ENCODE measurements at places on chromosomes 12 and 14.

GRCh38 chr12:56189918-56190694 is 823 bp upstream of the SMARCC2 start:
- peak; percentile 75 for DNase-seq

GRCh38 chr14:43896044-43896443 is 611.0 kb downstream of the FSCB start:
- DNase-seq = no peak

DNA sequence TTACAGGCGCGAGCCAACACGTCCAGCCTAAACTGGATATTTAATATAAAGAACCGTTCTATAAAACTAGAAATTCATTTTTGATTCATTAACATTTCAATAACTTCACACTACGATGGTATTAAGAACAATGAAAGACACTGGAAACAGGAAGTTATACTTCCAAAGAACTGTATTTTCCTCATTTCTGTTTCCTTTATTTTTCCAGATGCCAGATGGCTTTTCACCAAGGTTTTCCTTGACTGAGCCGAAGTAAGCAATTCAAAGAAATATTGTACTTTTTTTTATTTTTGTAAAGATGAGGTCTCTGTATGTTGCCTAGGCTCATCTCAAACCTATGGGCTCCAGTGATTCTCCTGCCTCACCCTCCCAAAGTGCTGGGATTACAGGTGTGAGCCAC is 28.2 kb downstream of the EEA1 start:
- no peak for DNase-seq

DNA sequence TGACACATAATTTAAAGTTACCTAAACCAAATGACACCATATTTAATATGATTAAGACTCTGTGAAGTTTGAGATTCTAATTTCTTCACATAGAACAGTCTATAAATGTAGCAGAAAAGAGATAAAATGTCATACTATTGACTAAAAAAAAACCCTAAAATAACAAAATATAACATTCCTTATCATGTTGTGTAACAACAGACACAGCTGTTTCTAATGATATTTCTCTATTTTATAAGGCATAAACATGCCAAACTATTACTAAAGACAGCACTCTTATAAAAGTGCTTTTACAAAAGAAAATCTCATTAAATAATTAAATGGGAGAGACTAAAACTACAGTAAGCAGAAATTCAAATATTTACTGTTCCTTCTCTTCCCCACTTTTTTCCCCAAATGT is 49.4 kb downstream of the NOVA1 start:
- DNase-seq = no peak

DNA sequence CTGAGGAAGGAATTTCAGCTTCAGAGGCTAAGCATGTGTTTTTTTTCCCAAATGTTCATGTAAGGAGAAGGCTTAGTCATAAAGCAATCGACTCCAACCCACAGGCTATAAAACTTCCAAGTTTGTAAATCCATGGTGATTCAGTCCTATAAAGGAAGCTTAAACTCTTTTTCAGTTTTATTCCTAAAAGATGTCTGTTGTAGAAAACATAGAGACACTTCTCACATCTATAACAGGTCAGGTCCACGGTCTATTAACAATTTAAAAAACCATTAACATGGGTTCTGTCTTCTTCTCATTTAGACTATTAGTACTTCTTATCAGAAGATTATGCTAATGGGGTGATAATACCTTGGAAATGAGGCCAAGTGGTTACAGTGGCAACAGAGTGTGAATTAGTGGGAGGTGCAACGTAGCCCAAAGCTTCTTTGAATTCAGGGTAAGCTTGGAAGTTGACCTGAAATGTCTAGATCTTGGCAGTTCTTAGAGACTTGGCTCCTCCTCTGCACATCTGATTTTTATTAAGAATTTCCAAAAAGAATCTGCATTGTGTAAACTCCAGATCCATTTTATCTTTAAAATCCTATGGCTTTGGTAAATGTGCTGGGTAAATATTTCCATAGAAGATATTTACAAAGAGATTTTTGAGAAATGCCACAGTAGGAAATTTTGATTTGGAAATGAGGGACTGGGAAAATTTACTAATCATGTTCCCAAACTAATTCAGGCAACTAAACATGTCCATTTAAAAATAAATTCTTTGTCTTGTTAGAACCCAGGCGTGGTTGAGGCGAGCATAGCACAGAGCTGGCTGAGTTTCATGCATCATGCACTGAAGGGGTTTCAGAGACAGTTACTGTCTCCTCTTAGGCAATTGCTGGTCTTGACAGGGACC is 86.4 kb downstream of the EML1 start:
- peak; percentile 53 for DNase-seq

GRCh38 chr12:122309564-122310121 is 43.3 kb upstream of the VPS33A start:
- DNase-seq = no peak

DNA sequence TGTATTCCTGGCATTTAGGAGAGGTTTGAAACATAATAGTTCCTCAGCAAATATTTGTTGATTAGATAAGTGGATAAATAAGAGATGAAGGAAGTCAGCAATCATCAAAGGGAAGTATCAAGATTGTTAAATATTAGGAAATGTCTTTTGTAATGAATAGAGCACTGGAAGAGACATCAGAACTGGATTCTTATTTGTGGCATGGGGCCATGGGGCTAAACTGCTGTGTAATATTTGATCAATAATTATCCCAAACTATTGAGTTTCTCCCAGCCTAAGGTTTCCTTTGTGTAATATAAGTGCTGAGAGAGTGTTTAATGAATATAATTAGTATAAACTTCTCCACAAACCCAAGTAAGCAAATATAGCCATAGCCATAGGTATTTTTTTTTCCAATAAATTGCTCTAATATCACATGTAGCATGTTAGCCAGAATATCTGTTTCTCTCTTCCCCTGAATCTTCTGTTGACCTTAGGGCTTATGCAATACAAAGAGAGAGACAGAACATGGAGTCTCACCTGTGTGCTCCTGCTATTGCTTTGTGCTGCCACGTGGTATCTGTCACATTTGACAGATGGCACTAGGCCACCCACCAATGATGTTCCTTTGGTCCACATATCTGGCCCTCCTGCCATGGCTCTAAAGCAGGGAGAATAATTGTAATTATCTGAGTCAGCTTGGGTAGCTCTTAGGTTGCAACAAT is 658.7 kb downstream of the SOX5 start:
- DNase-seq = no peak

- DNase-seq = no peak
Observed at GRCh38 chr14:92463141-92463540, 50.4 kb upstream of the RIN3 start.

DNA sequence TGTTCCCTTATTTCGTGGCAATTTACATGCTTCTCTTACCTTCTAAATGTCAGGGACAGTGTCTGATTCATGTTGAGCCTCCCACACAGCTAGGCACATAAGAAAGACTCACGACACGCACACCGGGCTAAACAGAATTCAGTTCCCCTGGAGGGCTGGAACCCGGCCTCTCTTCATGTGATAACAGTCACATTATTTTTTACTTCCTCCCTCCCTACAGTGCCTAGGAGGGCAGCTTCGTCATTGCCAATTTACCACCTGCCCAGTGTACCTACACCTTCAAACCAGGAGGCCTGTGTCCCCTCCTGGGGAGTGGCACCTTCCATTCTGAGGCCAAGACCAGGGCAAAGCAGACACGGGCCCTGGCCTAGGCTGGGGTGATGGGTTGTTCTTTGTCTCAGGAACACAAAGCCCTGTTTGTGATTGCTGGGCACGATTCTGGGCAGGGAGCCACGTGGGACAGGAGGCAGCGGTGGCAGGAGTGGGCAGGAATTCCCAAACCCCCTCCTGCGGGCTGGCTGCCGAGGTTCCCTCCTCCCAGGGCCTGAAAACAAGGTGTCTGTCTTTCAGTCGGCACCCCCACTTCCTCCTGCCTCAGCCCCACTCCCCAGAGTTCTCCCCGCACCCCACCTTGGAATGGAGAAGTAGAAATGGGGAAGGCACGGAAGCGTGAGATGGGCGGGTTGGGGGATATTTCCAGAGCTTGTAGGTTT is 6.8 kb upstream of the RASAL1 start:
- DNase-seq = no peak

DNA sequence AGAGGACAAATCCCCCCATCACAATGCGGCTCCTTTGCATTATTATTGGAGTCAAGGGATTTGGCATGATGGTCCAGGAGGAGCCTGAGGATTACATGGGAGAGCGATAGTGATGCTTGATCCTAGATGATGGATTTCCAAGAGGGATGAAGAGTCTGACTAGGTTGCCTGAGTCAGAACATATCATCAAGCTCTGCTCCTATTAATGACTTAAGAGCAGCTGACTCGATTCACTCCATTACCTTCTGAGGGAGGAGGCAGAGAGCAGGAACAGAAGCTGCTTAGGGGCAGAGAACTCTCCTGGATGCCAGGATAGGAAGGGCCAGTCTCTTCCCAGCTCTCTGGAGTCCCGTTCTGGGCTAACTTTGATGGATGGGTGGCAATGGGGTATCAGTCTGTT is 54.0 kb upstream of the CISTR start:
- peak; percentile 85 for DNase-seq

GRCh38 chr12:64085996-64086395 is 136.1 kb downstream of the KICS2 start:
- DNase-seq = no peak

DNA sequence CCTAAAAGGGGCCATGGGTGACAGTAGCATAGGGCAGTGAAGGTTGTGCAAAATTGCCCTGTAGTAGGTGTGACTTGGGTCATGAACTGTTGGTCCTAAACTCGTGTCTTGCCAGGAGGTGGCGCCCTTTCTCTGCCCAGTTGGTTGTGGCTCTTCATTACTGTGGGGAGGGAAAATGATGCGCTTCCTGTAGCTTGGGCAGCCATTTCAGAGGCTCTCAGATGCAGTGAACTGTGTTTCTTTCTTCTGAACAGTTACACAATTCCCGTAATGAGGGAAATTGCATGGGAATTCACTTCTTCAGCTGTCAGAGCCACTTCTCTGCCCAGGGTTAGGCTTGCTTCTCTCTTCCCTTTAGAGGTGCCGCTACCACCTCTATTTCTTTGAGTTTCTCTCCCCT is 148.1 kb upstream of the NRXN3 start:
- peak; percentile 9 for DNase-seq

- DNase-seq = peak; percentile 9
Observed at GRCh38 chr12:115872919-115873357, 404.6 kb downstream of the MED13L start.

DNA sequence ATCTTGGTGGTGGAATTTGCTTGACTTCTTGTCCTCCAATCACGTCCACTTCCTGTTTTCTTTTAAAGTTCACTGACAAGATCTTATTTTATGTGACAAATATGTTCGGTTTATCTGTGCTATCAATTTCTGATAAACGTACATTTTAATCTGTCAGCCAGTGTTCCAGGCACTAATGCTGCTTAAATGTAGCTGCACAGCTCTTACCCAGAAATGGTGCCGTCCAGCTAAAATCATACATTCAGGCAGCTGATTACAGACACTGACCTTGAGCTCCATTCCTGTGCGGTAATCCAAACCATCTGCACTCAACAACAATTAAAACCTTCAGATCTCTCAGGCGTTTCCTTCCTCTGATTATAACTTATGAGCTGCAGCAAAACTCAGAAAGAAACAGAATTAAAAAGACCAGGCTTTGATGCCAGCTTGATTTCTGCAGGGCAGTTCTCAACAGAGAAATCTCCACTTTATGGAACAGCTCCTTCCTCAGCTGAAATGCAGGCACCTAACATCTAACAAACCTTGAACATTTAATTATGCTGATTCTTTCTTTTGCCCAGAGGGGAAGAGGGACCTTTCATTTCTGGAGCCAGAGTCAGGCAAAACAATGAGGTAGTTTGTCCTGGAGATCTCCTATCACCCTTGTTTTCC is 26.4 kb upstream of the RASSF3 start:
- peak; percentile 67 for DNase-seq

DNA sequence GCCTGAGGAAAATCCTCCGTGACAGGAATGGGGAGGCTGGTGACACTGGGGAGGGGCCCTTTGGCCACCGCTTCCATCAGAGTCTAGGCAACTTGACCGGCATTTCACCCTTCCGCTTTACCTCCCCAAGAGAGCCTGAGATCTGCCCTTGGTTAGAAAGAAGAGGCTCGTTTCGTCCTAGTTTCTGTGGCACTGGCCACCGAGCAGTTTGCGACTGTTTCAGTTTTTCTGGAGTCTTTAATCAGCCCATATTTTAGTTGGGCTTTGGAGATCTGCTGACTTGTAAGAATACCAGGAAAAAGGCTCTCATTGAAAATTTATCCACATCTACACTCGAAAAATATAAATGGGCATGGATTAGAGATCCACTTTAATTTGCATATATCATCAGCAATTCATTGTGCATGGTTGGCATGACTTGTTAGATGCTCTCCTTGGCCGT is 414 bp upstream of the ANKS1B start:
- DNase-seq = peak; percentile 6

DNA sequence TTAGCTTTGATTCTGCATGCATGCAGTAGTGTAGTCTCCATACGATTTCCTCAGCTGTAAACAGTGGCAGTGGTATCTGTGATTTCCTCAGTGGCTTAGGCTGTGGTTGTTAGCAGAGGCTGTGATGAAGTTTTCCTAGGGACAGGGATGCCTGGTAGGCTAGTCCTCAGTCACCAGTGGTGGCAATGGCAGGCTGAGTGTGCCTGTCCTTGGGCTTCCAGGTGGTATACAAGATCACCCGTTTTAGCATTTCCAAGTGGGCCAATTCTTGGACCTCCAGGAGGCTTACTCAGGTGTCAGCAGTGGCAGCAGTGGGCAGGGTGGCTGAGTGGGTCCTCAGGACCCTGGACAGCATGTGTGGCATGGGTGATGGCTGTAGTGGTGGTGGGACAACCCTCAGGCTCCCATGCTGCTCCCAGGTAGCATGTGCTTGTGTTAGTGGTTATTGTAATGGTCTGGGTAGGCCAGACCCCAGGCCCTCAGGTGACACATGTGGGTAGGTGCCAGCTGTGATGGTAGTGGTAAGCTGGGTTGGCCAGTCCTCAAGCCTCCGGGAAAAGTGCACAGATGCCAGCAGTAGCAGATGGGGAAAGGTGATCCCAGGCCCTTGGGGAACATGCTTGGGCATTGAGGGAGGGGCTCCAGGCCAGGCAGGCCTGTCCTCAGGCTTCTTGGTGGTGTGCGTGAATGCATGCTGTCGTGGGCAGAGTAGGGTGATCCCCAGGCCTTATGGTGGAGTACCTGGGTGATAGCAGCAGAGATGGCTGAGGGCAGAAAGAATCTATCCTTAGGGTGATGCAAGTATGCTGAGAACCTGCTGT is 146.5 kb downstream of the PAPOLA start:
- DNase-seq = no peak

GRCh38 chr12:52231305-52232202 is 1.5 kb upstream of the KRT7 start:
- DNase-seq = no peak

DNA sequence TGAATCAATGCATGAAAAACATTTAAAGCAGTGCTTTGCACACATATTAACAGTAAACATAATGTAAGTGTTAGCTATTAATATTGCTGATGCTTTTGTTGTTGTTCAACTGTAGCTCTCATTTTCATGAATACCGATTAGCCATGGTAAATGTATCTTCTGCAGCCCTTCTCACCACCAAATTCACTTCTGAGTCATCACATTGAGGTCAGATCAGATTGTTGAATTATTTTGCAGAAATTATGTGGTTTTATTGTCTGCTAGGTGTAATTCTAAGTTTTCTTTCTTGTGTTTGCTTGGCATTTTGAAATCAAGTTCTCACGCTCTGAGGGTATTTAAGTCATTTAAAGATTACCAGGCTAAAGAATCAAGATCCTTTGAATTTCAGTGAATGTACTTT is 74.6 kb downstream of the AKAP6 start:
- peak; percentile 46 for DNase-seq

GRCh38 chr12:121970581-121971300 is 50.9 kb upstream of the BCL7A start:
- no peak for DNase-seq

GRCh38 chr12:77845831-77846230 is 15.1 kb downstream of the NAV3 start:
- peak; percentile 33 for DNase-seq

- DNase-seq = no peak
Observed at GRCh38 chr12:61915420-61915819, 344.8 kb upstream of the USP15 start.
